Kidney capillary endothelial cell (primary cell): ENCODE measurements at places on chromosomes 5 and 9.

GRCh38 chr5:134524272-134524825 lies 1.1 kb upstream of the JADE2 start:
- no peak for DNase-seq

- DNase-seq, result no peak
Measured at GRCh38 chr5:96816991-96817390, 9.2 kb upstream of the ERAP1 start.

- DNase-seq, result no peak
Measured at GRCh38 chr5:115170929-115171510, 1.3 kb upstream of the TRIM36 start.

- no peak for DNase-seq
Measured at GRCh38 chr9:114957558-114957957, 27.2 kb upstream of the TNFSF8 start.

DNA sequence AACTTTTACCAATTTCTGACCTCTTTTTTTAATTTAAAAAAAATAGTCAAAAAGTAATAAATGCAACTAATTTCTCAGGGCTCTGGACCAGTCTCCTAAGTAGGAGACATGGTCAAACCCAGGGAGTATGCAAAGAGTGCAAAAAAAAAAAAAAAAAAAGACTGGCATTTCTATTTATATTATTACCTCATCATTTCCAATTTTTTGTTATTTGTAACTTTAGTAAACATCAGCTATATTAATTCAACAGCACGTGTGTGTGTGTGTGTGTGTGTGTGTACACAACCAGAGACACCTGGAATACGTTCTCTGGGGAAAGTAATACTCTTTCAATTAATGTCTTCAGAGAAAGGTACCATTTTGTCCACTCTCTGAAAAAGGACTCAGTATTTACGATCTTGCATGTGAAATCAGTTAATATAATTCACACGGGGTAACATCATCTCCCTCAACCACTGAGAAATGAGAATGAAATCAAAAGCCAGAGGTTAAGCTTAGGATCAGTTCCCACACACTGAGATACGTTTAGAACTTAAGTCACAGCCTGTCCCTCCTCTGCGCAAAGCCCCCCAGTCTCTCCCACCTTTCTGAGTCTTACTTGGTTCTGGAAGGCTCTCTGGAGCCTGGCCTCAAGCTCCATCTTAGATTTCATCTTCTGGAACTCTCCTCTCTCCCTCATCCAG lies 21.9 kb downstream of the ZNF608 start:
- no peak for DNase-seq

GRCh38 chr9:15403155-15403554 lies 19.5 kb upstream of the SNAPC3 start:
- no peak for DNase-seq

DNA sequence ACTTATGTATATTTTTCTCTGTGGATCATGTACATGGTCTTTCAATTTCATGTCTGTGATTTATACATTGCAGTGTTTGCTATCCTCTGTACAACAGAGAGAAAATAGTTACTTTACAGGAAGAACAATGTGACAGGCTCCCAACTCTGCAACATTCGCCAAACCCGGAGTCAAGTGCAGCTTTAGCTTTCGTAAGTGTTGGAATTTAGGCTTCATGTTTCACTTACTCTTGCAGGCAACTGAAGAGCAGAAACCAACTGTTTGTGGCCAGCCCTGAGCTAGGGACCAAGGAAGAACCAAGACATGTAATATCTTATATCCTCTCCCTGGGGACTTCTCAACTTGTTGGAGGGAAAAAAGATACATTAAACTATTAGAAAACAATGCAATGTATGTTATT lies 147.9 kb downstream of the C5orf15 start:
- DNase-seq, result no peak

GRCh38 chr5:73892806-73893205 lies 266.8 kb downstream of the ARHGEF28 start:
- no peak for DNase-seq

- no peak for DNase-seq
Measured at GRCh38 chr5:32217886-32218396, 43.8 kb upstream of the GOLPH3 start.
